CD4-positive, alpha-beta T cell treated with Interleukin-12 subunit alpha and Interleukin-12 subunit beta, for 1 hour (primary cell): ENCODE measurements at places on chromosomes 6 and 20.

DNA sequence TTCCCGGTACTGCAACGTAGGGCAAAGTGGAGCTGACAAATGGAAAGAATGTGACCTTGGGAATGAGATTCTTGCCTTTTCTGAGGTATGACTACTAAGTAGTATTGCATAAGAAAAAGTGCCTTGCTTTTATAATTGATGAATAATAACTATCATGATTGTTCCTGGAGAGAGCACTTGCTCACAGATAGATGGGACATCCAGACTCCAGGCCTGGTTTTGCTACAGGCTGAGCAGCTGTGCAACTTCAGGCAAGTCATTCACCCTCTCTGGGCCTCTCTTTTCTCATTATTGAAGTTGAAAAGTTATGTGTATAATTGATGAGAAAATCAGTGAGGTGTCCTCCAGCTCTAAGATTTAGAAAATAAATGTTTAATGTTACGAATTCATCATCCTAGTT, 53.6 kb upstream of the MBOAT1 start:
- DNase-seq: no peak

- DNase-seq: no peak
Observed at GRCh38 chr6:6007366-6008088, 802 bp upstream of the NRN1 start.

GRCh38 chr6:152636021-152636608, 1.0 kb downstream of the SYNE1 start:
- DNase-seq: peak; percentile 11

DNA sequence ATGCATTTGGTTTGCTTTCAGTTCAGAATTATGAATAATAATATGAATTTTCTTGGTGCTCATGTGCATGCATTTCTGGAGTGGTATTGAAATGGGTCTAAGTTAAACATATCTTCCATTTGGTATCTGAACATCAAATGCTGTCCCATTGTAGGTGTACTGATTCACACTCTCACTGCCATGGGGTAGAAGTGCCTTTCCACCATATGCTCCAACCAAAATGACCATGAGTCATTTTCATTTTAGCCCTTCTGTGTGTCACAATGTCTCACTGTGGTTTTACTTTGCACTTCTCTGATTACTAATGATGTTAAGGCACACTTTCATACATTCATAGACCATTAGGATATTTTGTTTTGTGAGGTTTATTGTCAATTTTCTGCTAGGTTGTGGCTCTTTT, 211.9 kb downstream of the HAO1 start:
- no peak for DNase-seq

- no peak for DNase-seq
Observed at GRCh38 chr6:10048370-10049297, 366.2 kb downstream of the TFAP2A start.

GRCh38 chr6:30705620-30706019, 11.5 kb downstream of the MDC1 start:
- DNase-seq: no peak

DNA sequence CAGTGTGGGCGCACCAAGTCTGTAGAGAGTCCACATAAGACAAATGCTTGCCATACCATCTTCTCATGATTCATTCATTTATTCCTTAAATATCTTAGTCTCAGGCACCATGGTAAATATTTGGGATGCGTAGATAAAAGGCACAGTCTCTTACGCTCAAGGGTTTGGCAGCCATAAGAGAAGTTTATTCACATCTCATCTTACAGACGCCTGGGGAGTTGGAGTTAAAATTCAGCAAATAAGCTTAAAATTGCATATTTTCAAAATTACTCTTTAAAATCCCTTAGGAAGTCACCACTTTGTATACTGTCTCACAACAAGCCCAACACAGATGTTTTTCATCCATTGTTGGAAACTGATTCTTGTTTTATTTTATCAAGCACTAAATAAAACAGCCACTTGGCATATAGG, 363.3 kb downstream of the KIF16B start:
- DNase-seq: no peak

GRCh38 chr6:46453741-46454316, 37.4 kb downstream of the RCAN2 start:
- no peak for DNase-seq
